Effector CD8-positive, alpha-beta T cell (primary cell): ENCODE measurements at places on chromosomes 1 and 21.

DNA sequence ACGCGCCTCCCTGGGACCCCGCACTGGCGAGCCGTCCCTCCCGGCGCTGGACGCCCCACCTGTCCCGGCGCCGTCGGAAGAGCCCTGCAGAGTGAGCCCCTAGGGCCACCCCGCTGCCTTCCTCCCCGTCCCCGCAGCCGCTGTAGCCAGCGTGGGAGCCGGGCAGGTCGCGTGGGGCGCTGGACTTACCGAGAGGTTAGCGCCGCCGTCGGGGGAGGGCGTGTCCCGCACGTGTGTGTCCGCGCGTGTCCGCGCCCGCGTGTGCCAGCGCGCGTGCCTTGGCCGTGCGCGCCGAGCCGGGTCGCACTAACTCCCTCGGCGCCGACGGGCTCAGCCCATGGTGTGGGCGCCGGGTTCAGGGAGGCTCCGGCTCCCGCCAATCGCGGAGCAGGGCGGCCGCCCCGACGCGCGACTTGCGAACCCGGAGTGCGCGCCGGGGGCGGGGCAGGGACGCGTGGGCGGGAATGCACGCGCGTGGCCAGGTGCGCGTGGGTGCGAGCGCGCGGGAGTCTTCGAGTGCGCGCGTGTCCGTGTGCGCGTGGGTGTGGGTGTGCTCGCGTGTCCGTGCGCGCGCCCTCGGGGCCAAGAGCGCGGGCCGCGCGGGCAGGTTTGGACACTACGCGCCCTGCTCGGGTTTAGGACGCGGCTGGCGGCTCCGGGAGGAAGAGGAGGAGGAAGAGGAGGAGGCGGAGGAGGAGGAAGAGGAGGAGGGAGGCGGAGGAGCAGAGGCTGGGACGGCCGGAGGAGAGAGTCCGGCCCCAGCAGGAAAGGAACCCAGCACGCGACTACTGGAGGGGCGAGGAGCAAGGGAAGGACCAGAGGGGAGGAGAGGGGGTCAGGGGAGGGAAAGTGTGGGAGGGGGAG, 145.2 kb upstream of the ETS2 start:
- no peak for DNase-seq

GRCh38 chr1:25688390-25689119, 72.0 kb downstream of the MAN1C1 start:
- DNase-seq: no peak

DNA sequence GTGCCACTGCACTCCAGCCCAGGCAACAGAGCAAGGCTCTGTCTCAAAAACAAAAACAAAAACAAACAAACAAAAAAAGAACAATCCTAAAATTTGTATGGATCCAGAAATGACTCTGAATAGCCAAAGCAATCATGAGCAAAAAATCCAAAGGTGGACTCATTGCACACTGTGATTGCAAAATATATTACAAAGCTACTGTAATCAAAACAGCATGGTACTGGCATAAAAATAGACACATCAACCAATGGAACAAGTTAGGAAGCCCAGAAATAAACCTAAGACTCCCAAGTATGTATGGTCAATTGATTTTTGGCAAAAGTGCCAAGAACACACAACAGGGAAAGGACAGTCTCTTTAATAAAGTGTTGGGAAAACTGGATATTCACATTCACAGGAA, 19.9 kb downstream of the ERO1B start:
- DNase-seq: no peak

DNA sequence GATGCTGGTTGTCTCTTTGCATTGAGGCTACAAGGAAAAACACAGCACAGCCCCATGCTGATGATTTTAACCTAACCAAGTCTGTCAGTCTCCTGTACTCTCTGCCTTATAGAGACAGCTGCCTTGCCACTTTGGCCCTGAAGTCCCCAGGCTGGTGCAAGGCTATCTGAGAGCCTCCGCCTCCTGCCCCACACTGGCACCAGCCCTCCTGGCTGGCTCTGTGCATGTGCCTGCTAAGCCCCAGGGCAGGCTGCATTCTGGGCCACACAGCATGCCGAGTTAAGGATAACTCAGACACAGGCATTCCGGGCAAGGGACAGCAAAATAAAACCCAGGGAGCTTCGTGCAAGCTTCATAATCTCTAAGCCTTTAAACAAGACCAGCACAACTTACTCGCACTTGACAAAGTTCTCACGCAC, 910 bp downstream of the RUNX1 start:
- DNase-seq: peak; percentile 9

- no peak for DNase-seq
Measured at GRCh38 chr1:51653127-51653526, 36.2 kb downstream of the OSBPL9 start.

DNA sequence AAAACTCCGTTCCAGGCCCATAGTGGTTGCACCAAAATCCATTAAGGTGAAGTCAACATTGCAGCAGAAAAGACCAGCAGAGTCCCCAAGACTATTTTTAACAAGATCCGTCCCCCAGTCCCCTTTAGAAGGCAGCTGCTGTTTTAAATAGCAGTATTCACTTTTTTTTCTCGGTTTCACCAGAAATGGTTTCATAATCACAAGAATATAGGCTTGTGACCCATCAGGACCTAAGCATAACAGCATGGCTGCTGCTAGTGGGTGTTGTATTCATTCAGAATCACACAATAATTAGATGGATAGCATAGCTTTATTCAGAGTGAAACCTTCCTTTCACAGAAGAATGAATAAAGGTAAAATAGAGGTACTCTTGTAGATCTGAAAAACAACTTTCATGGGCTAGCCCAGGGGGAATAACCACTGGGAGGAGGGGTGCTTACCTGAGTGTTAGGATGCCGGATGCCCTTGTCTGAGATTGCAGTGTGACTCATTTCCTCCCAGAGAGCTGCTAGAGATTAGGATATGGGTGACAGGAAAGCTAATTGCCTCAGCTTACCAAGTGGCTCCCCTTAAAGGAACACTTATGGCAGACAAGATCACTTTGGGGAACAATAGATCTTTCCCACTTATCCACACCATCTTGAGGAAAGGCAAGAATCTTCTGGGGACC, 35.0 kb downstream of the ACKR1 start:
- DNase-seq: no peak

GRCh38 chr1:164742745-164743144, 183.8 kb downstream of the PBX1 start:
- no peak for DNase-seq

GRCh38 chr1:182595641-182596240, 6.7 kb upstream of the RNASEL start:
- DNase-seq: peak; percentile 53

DNA sequence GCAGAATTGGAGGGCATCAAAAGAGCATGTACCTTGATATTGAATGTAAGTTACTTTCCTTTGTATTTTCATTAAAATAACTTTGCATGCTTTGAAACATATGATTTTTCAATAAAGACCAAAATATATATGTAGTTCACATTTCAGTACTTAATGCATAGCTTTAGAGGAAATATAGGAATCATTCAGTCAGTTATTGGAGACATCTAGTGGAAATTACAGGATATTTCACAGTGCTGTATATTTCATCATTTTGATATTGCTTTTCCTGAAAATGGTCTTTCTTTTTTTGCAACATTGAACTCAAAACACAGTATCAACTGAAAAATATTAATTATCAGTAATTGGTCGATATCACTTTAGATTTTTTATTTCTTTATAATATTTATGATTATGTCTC, 375.8 kb downstream of the NCAM2 start:
- no peak for DNase-seq

GRCh38 chr21:44487831-44488230, 32.5 kb downstream of the LRRC3 start:
- no peak for DNase-seq

DNA sequence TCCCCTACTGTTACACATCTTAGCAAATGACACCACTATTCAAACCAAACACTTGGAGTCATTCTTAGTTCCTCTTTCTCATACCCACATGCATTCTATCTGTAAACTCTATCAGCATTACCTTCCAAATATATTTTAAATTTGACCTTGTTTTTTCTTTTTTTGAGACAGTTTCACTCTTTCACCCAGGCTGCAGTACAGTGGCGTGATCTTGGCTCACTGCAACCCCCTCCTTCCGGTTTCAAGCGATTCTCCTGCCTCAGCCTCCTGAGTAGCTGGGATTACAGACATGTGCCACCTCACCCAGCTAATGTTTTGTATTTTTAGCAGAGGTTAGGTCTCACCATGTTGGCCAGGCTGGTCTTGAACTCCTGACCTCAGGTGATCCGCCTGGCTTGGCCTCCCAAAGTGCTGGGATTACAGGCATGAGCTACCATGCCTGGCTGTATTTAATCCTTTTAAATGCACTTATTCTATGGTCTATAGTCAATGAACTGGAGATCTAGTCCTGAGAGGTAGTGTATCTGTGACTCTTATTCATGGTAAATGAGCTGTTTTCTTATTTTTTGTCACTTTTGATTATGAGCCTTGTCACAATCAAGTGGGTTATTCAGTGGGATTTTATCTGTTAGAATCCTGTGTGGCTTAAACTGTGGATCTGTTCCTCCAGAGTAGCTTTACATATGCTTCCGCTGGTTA, 73.1 kb downstream of the GATAD2B start:
- no peak for DNase-seq

- no peak for DNase-seq
Measured at GRCh38 chr21:29481081-29481480, 182.4 kb downstream of the BACH1 start.

- DNase-seq: no peak
Measured at GRCh38 chr1:23478896-23479665, 4.9 kb downstream of the ASAP3 start.

- no peak for DNase-seq
Measured at GRCh38 chr21:15453261-15453660, 276.5 kb upstream of the USP25 start.

DNA sequence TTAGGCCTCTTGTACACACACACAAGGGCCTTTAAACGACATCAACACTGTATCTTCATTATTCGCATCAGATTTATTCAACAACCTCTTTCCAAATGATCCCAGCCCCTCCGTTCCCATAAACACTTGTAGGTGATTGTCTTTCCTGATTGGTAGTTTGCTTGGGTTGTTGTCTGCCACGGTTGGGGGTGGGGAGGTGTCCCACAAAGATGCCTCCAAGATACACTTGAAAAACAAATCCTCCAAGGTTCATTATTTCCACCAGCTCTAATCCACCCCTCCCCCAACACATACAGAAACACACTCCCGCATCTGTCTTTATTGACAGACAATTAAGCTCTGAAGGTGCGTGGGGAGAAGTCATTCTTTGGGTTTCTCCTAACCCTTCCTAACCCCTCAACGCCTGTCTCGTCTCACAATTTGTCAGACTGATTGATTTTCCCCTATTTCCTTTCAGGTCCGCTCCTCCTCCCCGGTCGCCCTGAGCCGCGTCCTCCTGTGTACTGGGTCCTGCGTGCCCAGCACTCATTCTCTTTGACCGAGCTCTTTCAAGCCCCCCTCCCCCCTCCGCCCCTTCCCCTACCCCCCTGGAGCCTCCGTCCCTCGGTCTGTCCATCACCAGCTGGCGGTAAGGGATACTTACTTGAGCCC, 1.4 kb downstream of the WDR26 start:
- no peak for DNase-seq

DNA sequence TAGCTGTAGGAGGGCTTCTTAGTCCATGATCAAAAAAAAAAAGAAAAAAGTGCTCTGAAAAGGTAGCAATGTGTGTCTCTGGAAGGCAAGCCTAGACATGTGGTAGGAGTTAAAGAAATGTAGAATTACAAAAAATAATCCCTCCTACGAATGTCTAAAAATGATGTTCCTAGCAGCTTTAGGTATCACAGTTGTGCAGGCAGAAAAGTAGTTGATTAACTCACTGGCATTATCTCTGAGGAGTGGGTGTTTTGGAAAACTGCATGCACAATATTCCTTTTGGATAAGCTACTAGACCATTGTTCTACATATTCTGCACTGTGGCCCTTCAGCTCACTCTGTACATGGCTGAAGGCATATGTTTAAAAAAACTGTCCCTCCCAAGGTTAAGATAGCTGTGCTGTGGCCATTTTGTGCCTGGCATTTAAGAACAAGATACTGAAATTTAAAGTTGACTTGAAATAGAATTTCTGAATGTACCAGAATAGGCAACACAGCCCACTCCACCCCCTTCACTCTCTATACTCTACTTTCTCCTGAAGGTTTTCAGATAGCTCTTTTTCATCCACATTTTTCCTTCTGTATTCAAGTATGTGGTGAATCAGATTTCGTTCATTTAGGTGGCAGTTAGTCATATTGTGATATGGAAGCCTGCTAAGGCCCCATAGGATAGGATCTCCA, 463.9 kb upstream of the LRRC7 start:
- no peak for DNase-seq

DNA sequence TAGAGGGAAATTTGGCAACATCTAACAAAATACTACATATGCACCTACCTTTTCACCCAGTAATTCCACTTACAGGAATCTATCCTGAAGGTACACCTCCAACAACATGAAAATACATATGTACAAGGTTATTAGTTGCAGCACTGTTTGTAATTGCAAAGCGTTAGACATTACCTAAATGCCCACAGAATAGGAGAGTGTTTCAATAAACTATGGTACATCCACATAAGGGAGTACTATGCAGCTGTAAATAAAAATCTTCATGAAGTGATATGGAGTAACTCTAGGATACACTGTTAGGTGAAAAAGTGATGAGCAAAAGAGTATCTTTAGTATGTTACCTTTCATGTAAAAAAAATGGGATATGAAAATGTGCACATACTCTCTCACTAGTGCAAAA, 126.1 kb downstream of the ACBD6 start:
- no peak for DNase-seq

DNA sequence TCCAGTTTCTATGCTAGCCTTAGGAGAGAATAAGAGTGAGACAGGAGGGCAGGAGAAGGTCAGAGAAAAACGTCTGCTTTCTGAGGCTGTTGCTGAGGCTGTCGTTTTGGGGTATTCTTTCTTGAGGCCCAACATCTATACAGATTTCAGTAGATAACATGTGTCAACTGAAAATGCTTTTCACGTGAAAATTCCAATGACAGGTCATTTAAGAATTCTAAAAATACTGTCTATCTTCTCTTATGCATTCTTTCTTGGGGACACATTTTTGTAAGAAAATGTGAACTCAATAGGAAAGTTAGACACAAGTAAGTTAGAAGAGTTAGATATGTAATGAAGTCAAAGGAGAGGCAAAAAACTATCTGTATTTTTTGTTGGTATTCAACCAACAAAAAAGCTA, 150.8 kb downstream of the TGFB2 start:
- no peak for DNase-seq

DNA sequence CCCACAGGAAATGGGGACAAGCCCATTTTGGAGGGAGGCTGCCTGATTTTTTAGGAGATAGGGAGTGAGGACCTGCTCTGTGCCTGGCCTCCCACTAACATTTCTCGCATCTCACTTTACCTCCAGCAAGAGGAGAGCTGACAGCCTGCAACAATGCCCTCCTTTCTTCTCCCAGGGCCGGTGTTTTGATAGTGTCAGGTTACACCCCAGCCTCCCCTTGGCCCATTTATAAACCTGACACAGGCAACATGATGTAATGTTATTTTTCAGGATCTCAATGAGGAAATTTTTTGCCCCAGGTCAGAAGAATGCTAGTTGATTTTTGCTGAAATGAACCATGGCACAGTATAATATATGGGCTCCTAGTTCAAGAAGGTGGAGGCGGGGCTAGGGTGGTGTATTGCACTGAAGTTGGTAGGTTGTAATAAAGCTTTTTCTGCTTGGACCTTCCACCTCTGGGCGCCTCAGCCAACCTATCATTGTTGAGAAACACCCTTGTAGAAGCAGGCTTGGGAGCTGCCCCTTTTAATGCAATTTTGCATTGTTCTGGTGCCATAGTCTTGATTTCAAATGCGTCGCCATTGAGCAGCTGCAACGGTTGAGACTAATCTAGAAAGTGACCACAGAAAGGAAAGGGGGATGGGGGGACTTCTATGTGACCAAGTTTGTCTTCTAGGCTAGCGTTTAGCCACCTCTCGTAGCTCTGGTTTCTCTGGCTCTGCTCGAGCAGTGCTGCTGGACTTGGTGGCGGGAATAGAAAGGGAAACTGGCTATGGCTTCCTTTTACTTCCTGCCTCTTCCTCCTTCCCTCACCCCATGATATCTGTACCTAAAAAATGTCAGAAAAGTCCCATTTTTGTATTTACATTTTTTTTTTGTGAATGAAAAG, 53.0 kb downstream of the PBX1 start:
- DNase-seq: no peak
